ENCODE measurements at places on chromosomes 16 and 17. TPM values are rescaled to one million over a fixed set of nuclear protein-coding genes. Genes with fewer than 3 reads are reported as not detected.

The SLC6A4 gene
- total RNA-seq = not detected

The KRTAP3-2 gene
- 0.33 TPM for total RNA-seq

The RANBP10 gene
- 8.2 TPM for total RNA-seq

The TP53TG3B gene
- not detected for total RNA-seq

The KRTAP3-1 gene
- total RNA-seq = not detected

The ANKRD40CL gene
- total RNA-seq = not detected

The SPIRE2 gene
- 5.2 TPM for total RNA-seq

The NLE1 gene
- 34.1 TPM for total RNA-seq

The CHST5 gene
- not detected for total RNA-seq

The PIRT gene
- total RNA-seq = not detected

The SPATA32 gene
- total RNA-seq = 0.15 TPM

The SRL gene
- 0.08 TPM for total RNA-seq

The TEKT5 gene
- not detected for total RNA-seq

The IRX5 gene
- total RNA-seq = 1.9 TPM

The KATNIP gene
- total RNA-seq = 13.1 TPM

The HOXB5 gene
- total RNA-seq = 2.1 TPM

The ABCC11 gene
- total RNA-seq = 0.06 TPM

The TNK1 gene
- 1.3 TPM for total RNA-seq

The NPIPA8 gene
- 0.73 TPM for total RNA-seq

The GPR142 gene
- total RNA-seq = not detected

The OMG gene
- total RNA-seq = not detected

The KRTAP4-5 gene
- not detected for total RNA-seq

The GJC1 gene
- total RNA-seq = 26.1 TPM

The ZFPM1 gene
- 6.7 TPM for total RNA-seq

The TRAPPC2L gene
- 102 TPM for total RNA-seq

The PRR29 gene
- total RNA-seq = 0.50 TPM

The SLC35G6 gene
- not detected for total RNA-seq

The GGT6 gene
- total RNA-seq = not detected

The WFIKKN1 gene
- total RNA-seq = 0.12 TPM

The FAM20A gene
- not detected for total RNA-seq

The ULK2 gene
- 14.9 TPM for total RNA-seq

The KRT31 gene
- total RNA-seq = not detected

The TBC1D3C gene
- not detected for total RNA-seq

The ITGB4 gene
- total RNA-seq = 117 TPM

The USP43 gene
- total RNA-seq = 4.1 TPM

The TLCD3B gene
- total RNA-seq = 0.23 TPM

The CXCL16 gene
- 17.1 TPM for total RNA-seq

The MMD gene
- 27.6 TPM for total RNA-seq

The SGCA gene
- total RNA-seq = 1.6 TPM

The ZPBP2 gene
- total RNA-seq = not detected

The HS3ST2 gene
- not detected for total RNA-seq

The TBC1D3L gene
- 11.2 TPM for total RNA-seq

The FOXO3B gene
- total RNA-seq = 4.2 TPM

The PDE6G gene
- 2.4 TPM for total RNA-seq

The ABI3 gene
- not detected for total RNA-seq

The DOC2A gene
- total RNA-seq = 1.5 TPM

The TVP23A gene
- 0.20 TPM for total RNA-seq

The KRTAP2-4 gene
- not detected for total RNA-seq

The SEZ6L2 gene
- 20.3 TPM for total RNA-seq

The DNAH2 gene
- 0.05 TPM for total RNA-seq

The CLTC gene
- 165 TPM for total RNA-seq

The CACNG3 gene
- total RNA-seq = not detected

The CDR2 gene
- 37.6 TPM for total RNA-seq

Data from A549 treated with AZD2906 at 1 μM for 4 hours (cell line).